IPS DF 19.7 (cell line): ENCODE measurements at places on chromosomes 12 and 14.

GRCh38 chr14:100788942-100789341 lies 37.0 kb upstream of the MEG3 start:
- no peak for DNase-seq

- no peak for DNase-seq
Observed at GRCh38 chr12:34340534-34341361, 318.5 kb downstream of the ALG10 start.

DNA sequence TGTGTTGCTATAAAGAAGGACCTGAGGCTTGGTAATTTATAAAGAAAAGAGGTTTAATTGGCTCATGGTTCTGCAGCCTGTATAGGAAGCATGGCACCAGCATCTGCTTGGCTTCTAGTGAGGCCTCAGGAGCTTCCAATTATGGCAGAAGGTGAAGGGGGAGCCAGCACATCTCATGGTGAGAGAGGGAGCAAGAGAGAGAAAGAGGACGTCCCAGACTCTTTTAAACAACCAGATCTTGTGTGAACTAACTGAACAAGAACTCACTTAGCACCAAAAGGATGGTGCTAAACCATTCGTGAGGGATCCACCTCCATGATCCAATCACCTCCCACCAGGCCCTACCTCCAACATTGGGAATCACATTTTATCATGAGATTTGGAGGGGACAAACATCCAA lies 6.1 kb upstream of the SNAPC1 start:
- no peak for DNase-seq

DNA sequence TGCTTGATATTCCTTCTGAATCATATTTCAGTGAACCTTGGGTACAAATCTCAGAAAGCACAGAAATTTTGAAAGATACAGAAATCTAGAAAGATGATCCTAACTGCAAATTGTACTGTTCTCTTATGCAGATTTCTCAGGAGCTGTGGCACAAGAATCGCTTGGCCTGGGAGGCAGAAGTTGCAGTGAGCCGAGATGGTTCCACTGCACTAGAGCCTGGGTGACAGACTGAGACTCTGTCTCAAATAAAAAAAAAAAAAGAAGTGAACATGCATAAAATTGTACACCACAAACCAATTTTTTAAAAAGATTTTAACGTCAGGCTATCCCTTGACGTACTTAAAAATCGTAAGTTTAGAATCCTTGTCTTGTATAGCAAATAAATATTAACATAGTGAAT lies 31.3 kb downstream of the SCAF11 start:
- no peak for DNase-seq

DNA sequence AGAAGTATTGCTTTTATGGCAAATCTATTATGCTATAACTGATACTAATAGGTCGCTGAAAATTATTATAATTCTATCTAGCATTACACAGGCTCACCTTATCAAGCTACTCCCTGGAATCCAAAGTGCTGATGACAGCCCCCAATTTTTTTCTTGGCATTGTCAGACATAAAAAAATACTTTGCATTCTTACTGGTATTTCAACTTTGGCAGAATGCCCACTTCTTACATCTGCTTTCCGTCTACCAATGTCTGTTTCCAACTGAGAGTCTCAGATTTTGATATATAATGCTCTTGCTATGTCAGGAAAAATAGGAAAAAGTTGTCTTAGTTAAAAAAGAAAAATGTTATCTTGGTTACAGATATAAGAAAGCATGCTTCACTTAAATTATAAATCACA lies 615.4 kb downstream of the C12orf50 start:
- no peak for DNase-seq
